ENCODE measurements at places on chromosomes 3 and 15.

GRCh38 chr3:15859507-15860013 lies 61.8 kb upstream of the ANKRD28 start:
- DNase-seq, result peak; percentile 90

DNA sequence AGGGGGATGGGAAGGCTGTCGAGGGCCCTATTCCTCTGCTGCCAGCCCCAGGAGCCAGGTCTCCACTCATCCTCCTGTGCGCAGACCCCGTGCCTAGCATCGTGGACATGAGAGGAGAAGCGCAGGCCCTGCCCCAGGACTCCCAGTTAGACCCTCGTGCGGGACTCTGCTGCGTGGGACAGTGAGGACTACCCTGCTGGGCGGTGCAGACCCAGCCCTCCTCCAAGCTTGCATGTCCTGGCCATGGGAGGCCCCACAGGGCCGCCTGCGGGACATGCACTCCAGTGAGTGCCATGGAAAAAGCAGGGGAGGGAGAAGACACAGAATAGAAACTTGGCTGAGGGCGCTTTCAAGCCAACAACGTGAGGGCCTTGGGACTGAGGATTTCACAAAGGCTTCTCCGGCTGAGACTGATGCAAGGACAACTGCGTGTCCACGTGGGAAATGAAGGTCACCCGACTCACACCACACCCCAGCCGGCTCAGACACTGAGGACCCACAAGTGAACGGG lies 62.6 kb upstream of the IQSEC1 start:
- no peak for DNase-seq

DNA sequence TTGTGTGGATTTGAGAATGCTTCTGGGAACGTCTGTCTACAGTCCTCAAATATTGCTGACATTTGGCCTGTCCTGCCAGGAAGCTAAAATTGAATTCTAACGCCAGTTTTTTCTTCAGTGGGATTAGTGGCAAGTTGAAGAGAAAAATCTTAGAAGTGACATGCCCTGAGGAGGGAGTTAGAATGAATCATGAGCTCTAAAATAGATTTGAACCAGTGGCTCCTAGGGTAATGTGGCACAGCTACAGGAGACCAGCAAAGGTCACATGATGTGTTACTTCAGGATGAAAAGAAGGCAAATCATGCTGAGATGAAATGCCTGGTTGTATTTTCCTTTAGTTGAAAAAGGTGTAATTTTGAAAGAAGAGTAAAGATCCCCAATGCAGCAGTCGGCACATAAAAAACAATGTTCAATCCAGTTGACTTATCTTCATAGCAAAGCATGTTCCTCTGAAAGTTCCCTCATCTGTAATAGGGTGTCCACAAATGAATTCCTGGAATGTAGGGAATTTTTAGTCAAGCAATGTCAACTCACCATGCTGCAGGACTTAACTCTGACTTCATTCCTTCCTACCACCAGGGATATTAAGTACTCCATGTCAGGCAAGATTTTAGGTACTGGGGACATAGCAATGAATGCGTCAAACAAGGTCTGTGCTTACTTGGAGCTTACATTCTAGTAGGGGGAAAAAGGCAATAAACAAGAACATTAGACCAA lies 171.6 kb downstream of the CADPS start:
- DNase-seq, result no peak

DNA sequence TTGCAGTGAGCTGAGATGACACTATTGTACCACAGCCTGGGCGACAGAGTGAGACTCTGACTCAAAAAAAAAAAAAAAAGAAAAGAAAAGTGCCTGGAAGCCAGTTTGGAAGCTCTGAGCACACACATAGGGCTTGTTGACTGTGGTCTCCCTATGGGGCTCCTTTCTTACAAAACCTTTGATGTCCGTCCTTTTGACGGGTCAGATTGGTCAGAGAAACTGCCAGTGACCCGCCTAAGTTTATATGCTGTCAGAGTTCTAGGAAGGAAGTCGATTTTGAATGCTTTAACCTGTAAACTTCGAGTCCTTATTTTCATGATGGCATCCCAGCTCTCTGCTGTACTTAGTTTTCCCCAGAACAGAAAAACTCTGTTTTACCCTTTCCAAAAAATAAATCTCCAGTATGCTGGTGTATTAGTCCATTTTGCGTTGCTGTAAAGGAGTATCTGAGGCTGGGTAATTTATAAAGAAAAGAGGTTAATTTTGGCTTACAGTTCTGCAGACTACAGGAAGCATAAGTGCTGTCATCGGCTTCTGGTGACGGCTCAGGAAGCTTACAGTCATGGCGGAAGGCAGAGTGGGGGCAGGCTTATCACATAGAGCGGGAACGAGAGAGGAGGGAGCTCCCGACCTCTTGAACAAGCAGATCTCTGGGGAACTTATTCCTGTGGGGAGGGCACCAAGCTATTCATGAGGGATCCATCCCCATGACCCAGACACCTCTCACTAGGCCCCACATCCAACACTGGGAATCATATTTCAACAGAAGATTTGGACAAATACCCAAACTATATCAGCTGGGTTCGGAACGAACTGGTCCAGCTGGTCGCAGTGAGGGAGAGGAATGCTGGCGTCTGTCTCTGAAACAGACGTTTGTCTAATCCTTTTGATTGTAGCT lies 72.3 kb downstream of the LMLN start:
- no peak for DNase-seq

DNA sequence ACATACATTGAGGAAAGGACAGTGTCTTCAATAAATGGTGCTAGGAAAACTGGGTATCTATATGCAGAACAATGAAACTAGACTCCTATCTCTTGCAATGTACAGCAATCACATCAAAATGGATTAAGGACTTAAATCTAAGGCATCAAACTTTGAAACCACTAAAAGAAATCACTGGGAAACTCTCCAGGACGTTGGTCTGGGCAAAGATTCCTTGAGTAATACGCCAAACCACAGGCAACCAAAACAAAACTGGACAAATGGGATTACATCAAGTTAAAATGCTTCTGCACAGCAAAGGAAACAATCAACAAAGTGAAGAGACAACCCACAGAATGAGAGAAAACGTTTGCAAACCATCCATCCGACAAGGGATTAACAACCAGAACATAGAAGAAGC lies 14.5 kb downstream of the LAMP3 start:
- no peak for DNase-seq

GRCh38 chr3:29585368-29585767 lies 304.5 kb downstream of the RBMS3 start:
- DNase-seq, result no peak

- no peak for DNase-seq
These were observed 37.1 kb downstream of the QTRT2 start for GRCh38 chr3:114093596-114093995.

DNA sequence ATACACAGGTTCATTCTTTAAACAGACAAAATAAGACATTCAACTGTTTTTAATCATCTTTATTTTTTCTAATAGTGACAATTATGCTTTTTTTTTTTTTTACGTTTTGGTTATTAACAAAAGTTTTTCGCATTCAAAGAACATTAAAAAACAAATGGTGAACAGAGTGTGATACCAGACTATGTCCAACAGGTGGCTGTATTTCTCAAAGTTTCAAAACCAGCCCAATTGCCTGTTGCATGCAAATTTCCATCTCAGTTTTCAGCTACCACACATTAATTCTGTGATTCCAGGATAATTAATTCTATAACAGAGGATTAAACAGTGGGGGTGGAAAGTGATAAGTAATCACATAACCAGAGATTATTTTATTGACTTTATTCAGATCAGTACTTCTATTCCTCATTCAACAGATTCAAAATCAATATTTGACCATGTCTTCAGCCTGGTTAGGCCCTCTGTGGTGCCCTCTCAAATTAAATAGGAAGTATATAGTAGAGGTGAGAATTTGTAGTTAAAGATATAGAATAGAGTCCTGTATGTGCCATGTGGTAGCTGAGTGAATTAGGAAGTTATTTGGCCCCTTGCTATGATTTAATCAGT lies 122.2 kb upstream of the DCBLD2 start:
- peak; percentile 17 for DNase-seq

DNA sequence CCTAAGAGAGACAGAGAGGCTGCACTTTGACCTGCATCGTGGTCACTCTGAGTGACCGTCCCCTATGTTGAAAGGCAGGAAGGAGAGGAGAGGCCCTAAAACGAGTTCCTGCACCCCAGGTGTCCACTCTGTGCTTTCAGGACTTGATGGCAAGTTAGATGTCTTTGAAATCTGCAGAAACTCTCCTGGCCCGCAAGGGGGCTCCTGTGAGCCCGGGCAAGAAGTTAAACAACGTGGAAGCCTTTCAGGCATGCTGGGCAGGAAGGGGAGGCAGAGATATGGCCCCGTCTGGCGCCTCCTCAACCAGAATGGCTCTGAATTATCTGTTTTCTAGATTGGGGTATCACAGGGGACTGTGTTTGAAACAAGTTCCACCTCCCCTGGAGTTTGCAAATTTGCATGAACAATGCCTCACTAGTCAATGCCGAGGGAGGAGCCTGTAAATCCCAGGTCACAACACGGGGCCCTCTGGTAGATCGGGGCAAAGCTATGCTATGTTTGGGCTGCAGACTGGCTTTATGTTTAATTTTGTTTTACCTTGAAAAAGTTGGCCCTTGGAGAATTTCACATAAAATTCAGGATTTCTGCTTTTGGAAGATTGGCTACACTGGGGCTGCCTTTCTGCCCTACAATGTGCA lies 9.8 kb downstream of the CTXND1 start:
- peak; percentile 5 for DNase-seq

GRCh38 chr3:51988286-51989146 lies 5.2 kb downstream of the ACY1 start:
- no peak for DNase-seq

DNA sequence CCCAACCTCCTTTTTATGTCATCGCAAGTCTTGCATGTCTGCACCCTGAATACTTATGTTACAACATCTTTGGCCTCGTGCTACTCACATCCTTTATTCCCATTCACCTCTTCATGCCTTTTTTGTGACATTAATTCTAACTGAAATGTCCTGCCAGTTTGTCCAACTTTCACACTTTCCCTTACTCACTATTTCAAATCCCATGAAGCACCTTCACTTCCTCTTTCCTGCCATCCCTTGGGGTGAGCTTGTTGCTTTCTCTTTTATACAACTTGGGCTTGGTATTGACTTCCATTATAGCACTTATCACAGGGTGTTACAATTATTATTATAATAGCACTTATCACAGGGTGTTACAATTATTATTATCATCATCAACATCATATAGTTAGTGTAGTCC lies 496.3 kb downstream of the NLGN1 start:
- DNase-seq, result no peak

GRCh38 chr3:143119974-143120715 lies 574 bp downstream of the CHST2 start:
- DNase-seq, result no peak

GRCh38 chr15:63719281-63719680 lies 114.5 kb downstream of the HERC1 start:
- no peak for DNase-seq

- DNase-seq, result no peak
These were observed 445.5 kb downstream of the NLGN1 start for GRCh38 chr3:173843060-173843459.

DNA sequence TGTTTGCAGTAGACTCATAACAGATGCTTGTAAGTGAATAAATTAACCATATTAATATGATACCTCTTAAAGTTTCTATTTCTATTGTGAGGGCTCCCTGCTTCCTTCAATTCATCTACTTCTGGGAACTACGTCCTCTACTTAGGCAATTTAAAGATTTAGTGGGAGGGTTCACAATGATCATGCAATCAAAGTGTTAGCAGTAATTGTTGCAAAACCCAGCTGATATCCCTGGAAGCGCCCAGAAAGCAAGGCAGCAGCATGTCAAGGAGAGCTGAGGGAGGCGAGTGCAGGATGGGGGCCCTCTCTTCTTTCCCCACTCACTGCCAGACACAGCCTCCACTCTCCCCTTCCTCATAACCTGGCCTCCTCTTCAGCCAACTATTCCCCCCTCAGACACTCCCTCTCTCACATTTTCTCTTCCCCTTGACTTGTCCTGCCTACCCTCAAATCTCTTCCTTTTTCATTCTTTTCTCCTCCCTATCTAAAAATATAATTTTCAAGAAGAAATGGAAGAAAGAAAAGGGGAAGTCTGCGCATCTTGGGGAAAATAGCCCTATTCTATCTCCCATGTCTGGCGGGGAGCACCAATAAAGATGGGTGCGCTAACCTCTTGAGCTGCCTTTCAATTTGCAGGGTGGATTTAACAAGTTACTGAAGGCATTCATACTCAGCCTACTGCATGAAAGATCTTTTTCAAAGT lies 6.6 kb downstream of the TMEM212 start:
- DNase-seq, result no peak

DNA sequence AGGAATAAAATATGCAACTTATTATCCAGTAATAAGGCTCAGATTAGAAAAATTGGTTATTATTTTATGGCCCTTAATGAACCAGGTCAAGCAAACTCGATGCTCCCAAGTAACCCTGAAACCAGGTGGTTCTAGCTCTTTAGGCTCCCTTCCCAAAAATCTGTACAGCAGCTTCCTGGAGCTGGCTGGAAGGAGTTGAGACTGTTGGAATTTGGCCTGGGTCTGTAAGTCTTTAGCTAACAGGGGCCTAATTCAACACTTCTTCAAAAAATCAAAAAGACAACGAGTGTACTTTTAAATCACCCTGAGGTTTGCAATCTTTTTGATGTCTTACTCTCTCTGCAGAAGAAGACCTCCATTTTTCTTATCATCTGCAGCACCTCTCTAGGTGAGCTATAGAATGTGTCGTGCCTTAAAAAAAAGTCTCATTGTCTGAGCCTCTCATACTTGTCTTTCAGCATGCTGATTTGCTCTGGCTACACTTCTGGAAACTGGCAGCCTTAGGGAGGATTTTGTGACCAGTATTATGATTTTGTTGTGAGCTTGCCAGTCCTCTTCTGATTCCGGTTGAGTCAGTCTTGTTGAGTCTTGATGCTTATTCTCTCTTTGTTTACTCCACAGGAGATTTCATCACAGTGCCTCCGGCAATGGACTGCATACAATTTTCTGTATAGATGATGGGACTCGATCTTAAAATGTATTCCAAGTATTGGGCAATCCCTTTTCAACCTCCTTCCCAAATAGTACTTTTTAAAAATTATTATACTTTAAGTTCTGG lies 235.0 kb upstream of the KBTBD8 start:
- DNase-seq, result peak; percentile 29

- DNase-seq, result no peak
These were observed 241.7 kb upstream of the MDFIC2 start for GRCh38 chr3:70554170-70554569.

- DNase-seq, result no peak
These were observed 85.4 kb downstream of the ZNF385D start for GRCh38 chr3:21665444-21666100.

- DNase-seq, result no peak
These were observed 44.0 kb downstream of the LPP start for GRCh38 chr3:188198001-188198400.

GRCh38 chr3:129281726-129282125 lies 3.1 kb downstream of the HMCES start:
- DNase-seq, result no peak

DNA sequence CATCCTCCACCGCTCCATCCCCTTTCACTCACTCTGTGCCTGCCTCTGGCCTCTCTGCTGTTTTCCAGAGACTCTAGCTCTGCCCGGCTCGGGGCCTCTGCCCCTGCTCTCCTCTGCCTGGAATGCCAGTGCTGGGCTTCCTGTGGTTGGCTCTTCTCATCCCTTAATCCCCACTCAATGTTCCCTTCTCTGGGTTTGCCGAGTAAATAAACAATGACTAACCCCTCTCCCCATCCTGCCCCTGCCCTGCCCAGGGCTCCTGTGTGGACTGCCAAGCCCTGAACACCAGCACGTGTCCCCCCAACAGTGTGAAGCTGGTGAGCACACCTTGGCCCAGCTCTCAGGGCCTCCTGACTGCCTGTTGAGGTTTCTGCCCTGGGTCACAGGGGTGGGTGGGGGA lies 12.2 kb downstream of the STAB1 start:
- no peak for DNase-seq

GRCh38 chr3:72816862-72817355 lies 31.3 kb downstream of the SHQ1 start:
- no peak for DNase-seq

Data from midbrain (tissue), 1 donor.